ENCODE measurements at places on chromosomes 13 and 19.
A peak's percentile ranks its signal among the peaks of the same experiment; 100 is the strongest.

DNA sequence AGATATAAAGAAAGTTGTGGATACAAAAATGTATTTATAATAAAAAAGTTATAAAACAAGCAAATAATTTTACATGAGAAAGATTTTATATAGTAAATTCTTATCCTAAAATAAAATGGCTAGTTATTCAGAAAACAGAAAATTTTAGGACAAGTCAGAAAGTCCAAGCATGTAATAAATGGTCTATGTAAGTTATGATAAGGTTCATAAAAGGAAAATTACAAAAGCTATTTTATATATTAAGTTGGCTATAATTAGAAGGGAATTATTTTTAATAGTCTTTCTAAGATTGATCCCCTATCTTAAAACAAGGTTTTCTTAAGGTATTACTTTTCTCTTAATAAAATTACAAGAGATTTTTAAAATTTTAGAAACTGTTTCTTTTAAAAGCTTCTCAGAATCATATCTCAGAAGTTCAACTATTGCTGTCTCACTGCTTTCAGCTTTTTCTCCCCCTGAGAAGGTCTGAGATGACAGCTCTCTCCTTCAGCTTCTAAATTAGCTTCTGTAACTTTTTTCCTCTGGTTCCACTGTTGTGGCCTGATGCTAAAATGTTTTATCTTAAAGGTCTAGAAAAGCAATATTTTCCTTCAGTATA is 8.7 kb downstream of the CCDC169 start:
- no peak for DNase-seq

- no peak for DNase-seq
These were observed 1338.8 kb upstream of the MIR17HG start for GRCh38 chr13:90008707-90009149.

DNA sequence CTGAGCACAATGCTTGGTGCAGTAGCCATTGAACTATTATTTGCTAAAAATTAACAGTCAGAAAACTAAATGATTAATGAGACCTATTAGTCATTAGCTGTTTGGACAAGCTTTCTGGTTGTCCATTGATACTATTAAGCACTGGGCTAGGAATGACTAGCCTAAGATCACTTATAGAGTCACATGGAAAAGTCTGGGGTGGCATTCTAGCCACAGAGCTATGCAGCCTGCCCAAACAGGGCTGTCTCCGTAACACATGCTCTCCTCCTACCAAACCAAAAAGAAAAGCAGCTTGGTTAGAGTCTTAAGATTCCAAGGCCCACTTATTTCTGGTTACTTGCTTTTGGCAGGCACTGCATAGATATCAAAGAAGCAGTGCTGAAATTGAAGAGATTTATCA is 193.5 kb upstream of the NBEA start:
- DNase-seq: no peak

GRCh38 chr13:30864433-30865122 is 41.5 kb upstream of the MEDAG start:
- peak; percentile 95 for DNase-seq

- no peak for DNase-seq
These were observed 4.5 kb downstream of the CIC start for GRCh38 chr19:42273407-42274064.

DNA sequence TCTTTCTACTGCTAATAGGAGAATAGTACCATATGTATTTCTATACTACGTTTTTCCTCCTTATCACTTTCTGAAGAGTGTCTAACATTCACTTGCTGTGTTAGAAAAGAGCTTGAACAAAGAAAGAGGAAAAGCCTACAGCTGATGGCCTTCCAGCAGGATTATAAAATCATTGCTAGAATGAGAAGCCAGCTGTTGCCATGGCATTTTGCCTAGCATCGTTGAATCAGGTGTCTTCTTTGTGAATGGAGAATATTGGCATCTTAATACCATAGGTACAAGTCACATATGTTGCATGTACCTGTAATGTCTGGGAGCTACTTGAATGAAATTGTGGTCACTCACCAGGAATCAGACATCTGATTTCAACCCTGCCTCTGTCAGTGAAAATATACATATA is 1174.9 kb downstream of the PCDH17 start:
- no peak for DNase-seq

DNA sequence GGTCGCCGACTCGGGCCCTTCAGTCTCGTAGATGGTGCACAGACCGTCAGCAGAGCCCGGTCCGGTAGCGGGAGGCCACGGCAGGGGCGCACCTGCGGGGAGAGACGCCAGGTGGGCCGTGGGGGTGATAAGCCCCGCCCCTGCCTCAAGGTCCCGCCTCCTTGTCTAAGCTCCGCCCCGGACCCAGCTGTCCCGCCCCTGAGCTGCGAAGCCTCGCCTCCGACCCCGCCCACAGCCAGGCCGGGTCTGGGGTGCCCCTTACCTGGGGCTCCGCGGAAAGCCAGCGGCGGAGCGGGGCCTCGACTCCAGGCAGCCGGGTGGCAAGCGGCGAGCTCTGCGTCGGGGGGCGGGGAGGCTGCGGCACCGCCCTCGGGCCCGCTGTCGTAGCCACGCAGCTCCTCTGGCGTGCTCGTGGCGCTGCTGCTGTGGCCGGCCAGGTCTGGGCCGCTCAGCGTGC is 4.7 kb downstream of the PRR36 start:
- peak; percentile 62 for DNase-seq
